ENCODE measurements at places on chromosomes 2 and 18. TPM values are rescaled to one million over a fixed set of nuclear protein-coding genes. Genes with fewer than 3 reads are reported as not detected.

GRCh38 chr18:5527603-5528002 is 16.2 kb downstream of the EPB41L3 start:
- H3K36me3 ChIP-seq, result no peaks in the 10 kb centered on the region
- peak; percentile 85 for DNase-seq
- no peak overlapping the region for H3K4me3 ChIP-seq
- H3K27ac ChIP-seq, result peak overlapping the region; percentile 44
- no peaks in the 10 kb centered on the region for H3K27me3 ChIP-seq

DNA sequence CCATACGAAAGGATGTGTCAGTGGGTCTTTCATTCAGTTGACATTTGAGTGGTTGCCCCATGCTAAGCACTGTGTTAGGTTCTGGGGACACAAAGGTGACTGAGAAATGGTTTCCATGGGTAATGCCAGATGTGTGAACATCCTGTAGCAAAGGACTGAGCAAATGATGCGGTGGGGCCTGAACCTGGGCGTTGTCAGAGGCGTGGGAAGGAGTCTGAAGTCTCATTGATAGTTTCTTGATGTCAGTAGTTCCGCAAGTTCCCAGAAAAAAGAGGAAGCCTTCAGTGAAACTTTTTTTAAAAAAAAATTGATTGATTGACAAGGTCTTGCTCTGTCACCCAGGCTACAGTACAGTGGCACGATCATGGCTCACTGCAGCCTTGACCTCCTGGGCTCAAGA is 56.9 kb downstream of the LIMS1 start:
- H3K4me3 ChIP-seq, result no peak overlapping the region
- H3K36me3 ChIP-seq, result no peaks in the 10 kb centered on the region
- no peaks in the 10 kb centered on the region for H3K27me3 ChIP-seq
- peak overlapping the region; percentile 21 for H3K27ac ChIP-seq
- no peak for DNase-seq

GRCh38 chr2:126781206-126781605 is 117.5 kb upstream of the TEX51 start:
- H3K4me3 ChIP-seq, result no peak overlapping the region
- DNase-seq, result no peak
- H3K4me1 ChIP-seq, result peaks cover 5% of the 10 kb centered on the region
- H3K27me3 ChIP-seq, result peaks cover under 1% of the 10 kb centered on the region
- no peak overlapping the region for H3K27ac ChIP-seq
- no peaks in the 10 kb centered on the region for H3K36me3 ChIP-seq

RAB11FIP5 gene
- total RNA-seq, result 56.0 TPM

GFPT1 gene
- total RNA-seq, result 137 TPM

- no peaks in the 10 kb centered on the region for H3K4me1 ChIP-seq
- no peak overlapping the region for H3K27ac ChIP-seq
- DNase-seq, result no peak
- H3K36me3 ChIP-seq, result no peaks in the 10 kb centered on the region
- H3K27me3 ChIP-seq, result no peaks in the 10 kb centered on the region
Measured at GRCh38 chr2:101026923-101027469, 24.9 kb downstream of the RPL31 start.

TRABD2A gene
- 2.6 TPM for total RNA-seq

EN1 gene
- total RNA-seq, result not detected

- peak; percentile 26 for DNase-seq
- H3K4me1 ChIP-seq, result no peaks in the 10 kb centered on the region
- H3K36me3 ChIP-seq, result peaks cover 5% of the 10 kb centered on the region
- no peak overlapping the region for H3K4me3 ChIP-seq
- no peak overlapping the region for H3K27ac ChIP-seq
- no peaks in the 10 kb centered on the region for H3K27me3 ChIP-seq
Measured at GRCh38 chr2:205792908-205793307, 110.6 kb downstream of the NRP2 start.

GRCh38 chr2:65267008-65267407 is 39.4 kb downstream of the ACTR2 start:
- no peak overlapping the region for H3K4me3 ChIP-seq
- no peak overlapping the region for H3K27ac ChIP-seq
- H3K4me1 ChIP-seq, result no peaks in the 10 kb centered on the region
- DNase-seq, result no peak
- no peaks in the 10 kb centered on the region for H3K27me3 ChIP-seq

LYPD6 gene
- total RNA-seq, result 1.1 TPM
